Stimulated activated CD8-positive, alpha-beta memory T cell treated with anti-CD3 and anti-CD28 coated beads, Interleukin-4, amount 100 ng/mL, for 1 hour (primary cell): ENCODE measurements at places on chromosomes 3 and 15.

GRCh38 chr15:85576392-85576791 lies 196.0 kb downstream of the AKAP13 start:
- DNase-seq, result no peak

- DNase-seq, result no peak
These were observed 215.9 kb downstream of the GBE1 start for GRCh38 chr3:81545572-81545971.

GRCh38 chr15:38613085-38613484 lies 48.5 kb upstream of the RASGRP1 start:
- DNase-seq, result no peak

DNA sequence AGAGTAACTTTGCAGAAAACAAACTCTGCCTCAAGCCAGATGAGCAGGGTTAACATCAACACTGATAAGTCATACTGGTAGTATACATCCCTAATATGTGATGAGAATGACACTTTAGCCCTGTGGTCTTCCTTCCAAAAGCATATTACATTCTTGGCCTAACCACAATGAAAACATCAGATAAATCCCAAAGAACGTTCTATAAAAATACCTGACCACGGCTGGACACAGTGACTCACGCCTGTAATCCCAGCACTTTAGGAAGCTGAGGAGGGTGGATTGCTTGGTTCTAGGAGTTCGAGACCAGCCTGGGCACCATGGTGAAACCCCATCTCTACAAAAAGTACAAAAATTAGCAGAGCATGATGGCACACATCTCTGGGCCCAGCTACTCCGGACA lies 4.7 kb downstream of the TMCC1 start:
- DNase-seq, result no peak

GRCh38 chr3:187689984-187690383 lies 12.4 kb downstream of the RTP2 start:
- no peak for DNase-seq

DNA sequence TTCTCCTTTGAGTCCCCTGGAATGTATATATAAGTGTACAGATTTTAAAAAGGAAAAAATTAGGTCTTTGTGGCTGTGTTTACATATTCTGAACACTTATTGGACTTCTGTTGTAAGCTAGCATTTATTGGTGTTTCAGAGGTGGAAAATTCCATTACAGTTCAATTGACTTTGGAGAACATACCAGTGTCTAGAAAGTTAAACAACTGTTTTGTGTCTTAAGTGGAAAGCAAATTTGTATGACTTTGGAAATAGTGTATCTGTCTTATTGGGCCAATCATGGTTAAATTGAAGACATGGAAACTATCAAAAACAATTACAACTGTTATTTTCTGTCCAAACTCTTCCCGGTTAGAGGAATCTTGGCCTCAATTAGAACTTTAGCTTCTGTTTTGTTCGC lies 265.0 kb upstream of the C2CD4B start:
- DNase-seq, result no peak

- DNase-seq, result no peak
These were observed 67.1 kb upstream of the USP50 start for GRCh38 chr15:50613600-50613999.

GRCh38 chr15:36911322-36911944 lies 188.9 kb downstream of the MEIS2 start:
- DNase-seq, result no peak

- DNase-seq, result no peak
These were observed 662.8 kb upstream of the CCDC54 start for GRCh38 chr3:106714400-106714799.

DNA sequence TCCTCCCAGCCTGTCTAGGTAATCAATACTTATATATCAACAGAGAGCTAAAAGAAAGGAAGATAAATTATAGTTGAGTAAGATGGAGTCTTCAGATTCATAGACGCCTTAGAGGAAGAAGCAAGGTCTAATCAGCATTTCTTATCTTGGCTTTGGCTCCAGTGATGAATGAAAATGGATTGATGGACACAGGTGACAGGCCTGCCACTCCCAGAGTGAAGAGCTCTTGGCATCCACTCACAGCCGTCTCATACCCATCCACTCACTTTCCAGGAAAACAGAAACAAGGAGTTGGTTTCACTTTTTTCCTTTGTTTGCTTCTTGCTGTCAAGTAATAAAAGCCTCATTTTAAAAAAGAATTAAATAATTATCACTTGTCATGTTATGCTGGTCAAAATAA lies 168.2 kb downstream of the MFSD1 start:
- DNase-seq, result no peak

DNA sequence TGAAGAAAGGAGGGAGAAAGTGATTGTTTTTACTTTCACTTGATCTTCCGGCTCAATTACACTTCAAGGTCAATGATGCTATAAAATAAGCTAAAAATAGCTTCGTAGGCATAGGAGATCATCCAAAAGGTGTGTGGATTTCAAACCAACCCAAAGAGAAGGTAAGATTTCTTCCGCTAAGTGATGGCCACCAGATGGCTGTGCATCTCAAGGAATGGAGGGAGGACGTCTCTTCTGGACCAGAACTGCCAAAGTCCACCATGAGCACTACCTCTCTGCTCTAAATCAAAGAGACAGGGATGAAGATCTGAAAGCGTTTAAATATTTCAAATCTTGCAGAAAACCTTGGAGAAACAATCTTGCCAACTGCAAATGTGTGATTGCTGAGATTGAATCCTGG lies 199.1 kb upstream of the ZPLD1 start:
- no peak for DNase-seq

- no peak for DNase-seq
These were observed 594.8 kb downstream of the MAGI1 start for GRCh38 chr3:65443739-65444446.

- no peak for DNase-seq
These were observed 489.6 kb upstream of the RASGRP1 start for GRCh38 chr15:39054128-39054732.

DNA sequence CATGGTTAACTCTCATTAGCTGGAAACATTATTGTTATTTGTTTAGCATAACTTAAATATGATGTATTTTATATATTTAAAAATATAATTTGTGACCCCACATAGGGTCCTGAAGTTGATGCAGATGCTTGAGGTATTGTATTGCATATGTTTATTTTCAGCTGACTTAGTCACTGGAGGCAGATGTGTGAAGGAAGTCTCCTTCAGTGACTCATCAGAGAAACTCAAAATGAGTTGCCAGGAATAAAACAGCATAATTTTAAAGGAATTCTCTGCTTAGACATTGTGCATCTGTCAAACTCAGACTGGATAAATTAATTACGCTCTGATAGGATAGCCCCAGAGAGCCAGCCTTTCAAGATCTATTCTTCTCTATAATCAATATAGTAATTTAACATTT lies 7.9 kb upstream of the OR4F6 start:
- DNase-seq, result no peak

DNA sequence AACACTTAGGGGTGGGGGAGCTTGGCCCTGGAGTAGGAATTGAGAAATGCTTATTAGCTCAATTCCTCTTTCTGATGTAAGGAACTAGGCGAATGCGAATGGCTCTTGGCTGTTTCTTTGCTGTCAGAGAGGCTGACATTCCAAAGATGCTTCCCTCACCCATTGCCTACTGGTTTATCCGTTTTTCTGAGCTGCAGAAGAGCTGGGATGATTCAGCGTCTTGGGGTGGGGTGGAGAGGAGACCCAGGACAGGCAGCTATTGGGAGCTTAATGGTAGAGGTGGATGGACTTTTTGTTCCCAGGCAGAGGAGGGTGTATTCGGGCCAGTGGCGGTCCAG lies 9.8 kb downstream of the PLEKHO2 start:
- DNase-seq, result no peak

DNA sequence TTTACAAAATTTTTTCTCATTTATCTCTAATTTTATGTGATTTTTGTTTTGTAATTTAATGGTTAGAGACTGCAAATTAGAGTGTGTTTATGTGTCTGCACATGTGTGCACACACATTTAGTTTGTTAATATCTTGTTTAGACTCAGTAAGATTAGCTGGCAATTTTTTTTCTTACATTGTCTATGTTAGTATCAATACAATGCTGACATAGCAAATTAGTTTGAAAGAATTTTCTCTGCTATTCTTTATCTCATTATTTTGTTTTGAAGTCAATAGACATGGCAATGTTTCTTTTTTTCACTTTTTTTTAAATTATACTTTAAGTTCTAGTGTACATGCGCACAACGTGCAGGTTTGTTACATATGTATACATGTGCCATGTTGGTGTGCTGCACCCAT lies 1155.0 kb downstream of the ZPLD1 start:
- no peak for DNase-seq

DNA sequence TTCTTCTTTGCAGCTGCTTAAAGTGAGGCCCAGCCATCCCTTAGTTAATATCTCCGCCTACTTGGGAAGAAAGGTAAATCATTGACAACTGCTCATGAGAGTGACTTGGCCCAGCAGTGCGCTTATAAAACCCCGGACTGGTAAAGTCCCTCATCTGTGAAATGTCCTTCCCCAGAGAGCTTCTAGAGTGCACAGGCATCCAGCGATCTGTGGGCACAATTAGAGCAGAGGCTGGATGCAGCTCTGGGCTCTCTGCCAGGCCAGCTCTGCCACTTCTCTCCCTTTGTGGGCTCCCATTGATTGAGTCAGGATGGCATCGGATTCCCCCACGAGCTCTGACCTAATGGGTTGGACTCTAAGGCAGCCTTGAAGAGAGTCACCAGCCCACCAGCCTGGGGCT lies 219.0 kb upstream of the LINGO1 start:
- no peak for DNase-seq

- DNase-seq, result no peak
These were observed 47.6 kb downstream of the MITF start for GRCh38 chr3:69786854-69787253.

- no peak for DNase-seq
These were observed 145.4 kb upstream of the PROK2 start for GRCh38 chr3:71930056-71930991.

GRCh38 chr3:17632401-17633100 lies 109.9 kb downstream of the TBC1D5 start:
- DNase-seq, result no peak

DNA sequence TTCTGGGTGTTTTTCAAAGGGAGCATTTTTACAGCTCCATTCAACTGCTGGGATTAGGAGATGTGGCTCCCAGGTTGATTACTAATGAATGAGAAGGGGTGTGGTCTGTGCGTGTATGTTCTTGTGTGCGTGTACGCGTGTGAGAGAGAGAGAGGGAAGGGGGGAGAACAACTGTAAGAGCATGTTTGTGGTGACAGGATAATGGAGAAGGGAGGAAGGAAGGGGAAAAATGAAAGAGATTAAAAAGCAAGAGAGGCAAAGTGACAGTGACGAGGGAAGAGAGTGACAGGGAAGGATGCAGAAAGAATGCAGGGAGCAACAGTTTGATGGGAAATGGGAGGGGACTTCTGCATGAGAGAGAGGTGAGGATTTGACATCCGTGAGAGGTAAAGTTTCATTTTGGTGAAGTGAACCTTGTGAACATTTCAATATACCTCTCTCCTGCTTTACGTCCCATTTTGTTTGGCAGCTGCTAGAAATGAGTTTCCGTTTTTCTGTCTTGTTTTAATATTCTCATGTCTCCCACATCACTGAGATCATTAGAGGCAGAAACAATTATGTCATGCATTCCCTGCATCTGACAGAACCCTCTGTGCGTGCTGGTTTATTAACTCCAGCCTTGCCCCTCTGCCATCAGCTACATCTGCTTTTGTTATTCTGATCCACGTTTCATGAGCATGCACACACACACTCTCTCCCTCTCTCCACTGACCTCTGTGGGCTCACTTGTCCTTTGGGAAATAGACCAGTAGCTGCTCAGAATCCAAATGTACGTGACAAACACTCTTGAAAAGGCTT lies 161.6 kb downstream of the GAP43 start:
- DNase-seq, result no peak

DNA sequence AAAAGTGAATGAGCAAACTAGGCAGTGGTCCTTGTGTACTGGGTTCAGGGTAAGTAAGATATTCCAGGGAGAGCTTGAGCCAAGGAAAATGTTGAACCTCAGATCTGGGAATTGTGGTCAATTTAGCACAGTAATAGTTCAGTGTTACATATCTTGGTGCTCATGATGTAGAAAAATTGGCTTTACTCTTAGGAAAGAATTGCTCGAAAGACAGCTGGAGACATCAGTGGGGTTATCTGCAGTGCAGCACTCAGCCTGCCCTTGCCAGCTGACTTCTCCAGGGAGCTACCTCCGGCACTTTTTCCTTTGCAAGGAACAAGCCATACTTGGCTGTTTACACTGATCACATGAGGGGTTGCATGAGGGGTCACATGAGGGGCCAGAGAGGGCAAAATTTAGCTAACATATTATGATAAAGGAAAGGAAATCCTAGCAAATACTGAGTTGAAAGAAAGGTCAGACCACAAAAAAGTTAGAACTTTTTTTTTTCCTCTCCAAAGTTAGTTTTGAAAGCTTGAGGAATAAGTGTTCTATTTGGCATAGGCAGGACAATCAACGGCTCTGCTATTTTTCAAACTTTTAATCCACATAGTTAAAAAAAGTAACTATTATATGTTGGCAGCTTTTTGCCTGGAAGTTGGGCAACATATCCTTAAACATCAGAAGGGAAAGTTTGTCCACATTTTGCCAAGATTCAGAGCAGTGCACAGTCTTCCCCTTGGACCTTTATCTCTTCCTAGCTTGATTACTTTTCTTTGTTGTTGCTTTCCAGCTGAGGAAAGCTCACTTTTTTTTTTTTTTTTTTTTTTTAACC lies 92.4 kb downstream of the COL6A6 start:
- DNase-seq, result no peak

DNA sequence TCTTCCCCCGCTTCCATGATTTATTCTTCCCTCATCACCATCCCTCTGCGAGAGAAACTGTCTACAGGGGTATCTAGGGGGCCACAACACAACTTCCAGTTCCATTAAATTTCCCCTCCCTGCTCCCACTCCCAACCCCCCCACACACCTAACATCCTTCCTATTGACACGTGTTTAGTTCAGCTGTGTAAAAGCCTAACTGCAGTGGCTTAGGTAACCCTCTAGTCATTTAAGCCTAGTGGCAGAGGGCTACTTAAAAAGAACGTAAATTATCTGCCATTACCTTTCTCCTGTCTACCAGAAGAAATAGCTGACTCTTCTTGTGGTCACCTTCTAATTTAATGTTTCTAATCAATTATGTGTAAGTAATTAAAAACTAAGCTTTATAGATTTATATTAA lies 56.3 kb downstream of the ZNF148 start:
- DNase-seq, result no peak

- no peak for DNase-seq
These were observed 49.7 kb upstream of the TPRG1 start for GRCh38 chr3:189122110-189122509.
